ENCODE measurements at places on chromosomes 12 and 14.

DNA sequence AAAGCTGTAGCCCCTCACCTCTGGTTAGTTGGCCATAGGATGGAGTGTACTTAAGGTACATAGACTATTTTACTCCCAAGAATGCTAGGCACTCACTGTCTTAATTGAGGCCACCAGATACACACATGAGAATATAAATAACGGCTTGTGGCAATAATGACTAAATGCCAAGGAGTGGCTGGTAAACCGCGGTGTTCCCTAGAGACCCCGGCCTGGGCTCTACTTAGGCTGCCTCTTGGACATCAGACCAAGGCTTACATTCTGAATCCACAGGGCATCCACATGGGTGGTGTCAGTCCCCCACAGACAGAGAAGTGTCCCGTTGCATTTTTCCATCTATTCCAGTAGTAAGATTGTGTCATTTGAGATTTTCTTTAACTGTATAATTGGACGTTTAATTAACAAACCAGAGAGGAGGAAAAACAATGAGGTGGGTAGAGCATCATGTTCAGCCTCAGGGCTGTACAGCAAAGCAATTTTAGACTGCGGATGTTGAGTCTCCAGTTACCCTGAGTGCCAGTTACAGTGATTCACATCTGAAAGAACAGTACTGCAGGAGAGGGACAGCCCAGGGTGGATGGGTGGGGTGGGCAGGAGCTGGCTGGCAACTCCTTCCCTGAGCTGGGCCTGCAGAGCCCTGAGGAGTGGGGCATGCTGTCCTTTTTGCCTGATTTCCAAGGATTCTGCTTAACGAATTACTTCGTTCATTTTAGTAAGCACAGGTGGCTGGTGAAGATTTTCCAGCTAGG lies 20.5 kb downstream of the CKB start:
- no peak for DNase-seq

GRCh38 chr12:110012137-110012536 lies 12.9 kb downstream of the ANKRD13A start:
- peak; percentile 25 for DNase-seq

DNA sequence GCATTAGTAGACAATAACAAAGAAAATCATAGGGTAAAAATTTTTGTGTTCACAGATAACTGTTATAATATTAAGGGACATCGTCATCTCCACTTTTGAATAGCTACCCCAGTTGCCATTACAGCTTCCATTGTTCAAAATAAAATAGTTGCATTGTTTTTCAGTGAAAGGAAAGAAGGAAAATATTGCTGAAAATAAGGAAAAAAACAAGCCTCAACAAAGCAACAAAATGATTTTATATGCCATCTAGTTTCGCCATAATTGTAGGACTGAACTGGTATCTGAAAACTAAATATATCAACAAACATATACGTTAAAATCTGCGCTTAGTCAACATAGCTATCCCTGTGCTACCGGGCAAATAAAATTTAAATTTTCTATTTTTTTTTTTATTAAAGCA lies 3.3 kb downstream of the CDK17 start:
- DNase-seq: no peak

GRCh38 chr14:101501341-101501740 lies 60.0 kb upstream of the DIO3 start:
- DNase-seq: no peak

GRCh38 chr14:54813081-54813480 lies 89.5 kb downstream of the GCH1 start:
- no peak for DNase-seq

- DNase-seq: peak; percentile 68
These were observed 325 bp upstream of the CLIP1 start for GRCh38 chr12:122422730-122423257.

GRCh38 chr14:84323450-84323849 lies 1206.5 kb upstream of the FLRT2 start:
- DNase-seq: no peak

- DNase-seq: no peak
These were observed 3.9 kb downstream of the SLCO1A2 start for GRCh38 chr12:21330682-21331253.

DNA sequence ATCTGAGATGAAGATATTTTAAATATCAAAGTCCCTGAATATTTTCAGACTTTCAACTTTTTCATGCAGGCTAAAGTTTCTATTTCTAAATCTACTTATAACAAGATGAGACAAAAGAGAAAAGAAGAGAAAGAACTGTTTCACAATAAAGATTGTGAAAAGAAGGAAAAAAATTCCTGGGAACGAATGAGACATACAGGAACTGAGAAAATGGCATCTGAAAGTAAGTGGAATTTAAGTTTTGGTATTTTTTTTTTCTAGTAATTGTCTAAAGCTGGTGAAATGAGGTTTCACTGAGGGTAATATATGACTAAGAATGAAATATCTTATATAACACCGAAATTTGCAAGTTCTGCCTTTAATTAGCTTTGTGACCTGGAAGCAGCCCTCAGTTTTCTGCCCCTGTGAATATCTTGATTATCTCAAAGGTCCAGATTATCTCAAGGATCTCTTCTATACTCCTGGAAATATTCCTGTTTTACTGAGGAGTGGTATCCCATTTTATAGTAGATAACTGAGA lies 55.7 kb upstream of the PRPF39 start:
- DNase-seq: no peak

DNA sequence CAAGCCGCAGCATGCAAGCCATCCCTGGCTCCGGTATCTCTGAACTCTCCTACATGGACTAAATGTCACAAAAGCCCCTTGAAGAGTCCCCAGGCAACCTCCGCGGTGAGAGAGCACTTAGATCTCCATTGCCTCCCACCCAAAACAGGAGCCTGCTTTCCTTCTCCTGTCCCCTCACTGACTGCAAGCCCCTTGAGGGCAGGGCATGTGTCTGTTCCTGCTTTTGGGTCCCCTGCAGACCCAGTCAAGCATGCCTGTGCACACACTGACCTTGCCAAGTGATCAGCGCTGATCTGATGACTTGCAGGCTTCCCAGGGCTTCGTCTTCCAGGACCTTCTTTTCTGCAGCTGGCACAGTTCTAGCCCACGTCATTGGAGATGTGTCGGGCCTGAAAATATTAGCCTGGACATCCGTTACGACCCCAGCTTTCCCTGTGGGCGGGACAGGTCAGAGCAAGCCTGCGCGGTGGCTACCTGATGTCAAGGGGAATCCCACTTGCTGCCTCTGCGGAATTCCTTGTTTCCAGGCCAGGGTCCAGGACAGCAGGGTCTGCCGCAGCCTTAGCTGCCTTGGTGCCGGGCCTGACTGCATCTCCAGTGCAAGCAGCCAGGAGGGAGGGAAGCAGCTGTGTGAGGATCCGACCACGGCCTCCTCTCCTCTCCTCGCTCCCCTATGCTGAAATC lies 92.5 kb downstream of the FBXL14 start:
- no peak for DNase-seq

DNA sequence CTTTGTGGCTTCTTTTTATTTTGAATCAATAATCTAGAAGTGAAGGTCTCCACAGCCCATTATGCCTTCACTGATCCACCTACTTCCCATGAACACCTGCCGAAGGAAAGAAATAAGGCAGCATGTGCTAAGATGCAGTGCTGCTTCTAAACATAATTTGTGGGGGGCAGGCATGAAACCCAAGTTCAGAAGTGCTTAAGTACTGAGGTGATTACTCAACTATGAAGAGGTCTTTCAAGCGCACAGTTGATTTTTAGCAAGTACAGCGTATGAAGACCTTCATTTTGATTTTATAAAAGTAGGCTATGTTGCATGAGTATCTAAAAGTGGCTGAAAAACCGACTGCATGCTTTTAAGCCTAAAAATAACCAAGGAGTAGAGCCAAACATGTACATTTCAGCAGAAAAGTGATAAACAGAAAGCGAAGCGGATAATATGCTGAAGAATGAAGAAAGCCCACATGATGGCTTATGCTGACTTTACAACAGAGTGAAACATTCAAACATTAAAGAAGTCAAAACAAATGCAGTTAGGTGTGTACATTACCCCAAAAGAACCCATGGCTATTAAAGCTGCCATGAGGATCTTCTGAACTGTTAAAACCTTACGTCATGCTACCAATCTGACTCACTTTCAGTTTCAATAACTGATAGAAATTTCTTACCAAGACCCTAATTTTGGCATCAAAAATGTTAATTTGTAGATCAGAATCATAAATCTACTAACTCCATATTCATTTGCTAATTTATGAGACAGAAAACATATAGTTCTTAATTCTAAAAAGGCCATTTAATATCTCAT lies 29.3 kb downstream of the KICS2 start:
- DNase-seq: no peak

DNA sequence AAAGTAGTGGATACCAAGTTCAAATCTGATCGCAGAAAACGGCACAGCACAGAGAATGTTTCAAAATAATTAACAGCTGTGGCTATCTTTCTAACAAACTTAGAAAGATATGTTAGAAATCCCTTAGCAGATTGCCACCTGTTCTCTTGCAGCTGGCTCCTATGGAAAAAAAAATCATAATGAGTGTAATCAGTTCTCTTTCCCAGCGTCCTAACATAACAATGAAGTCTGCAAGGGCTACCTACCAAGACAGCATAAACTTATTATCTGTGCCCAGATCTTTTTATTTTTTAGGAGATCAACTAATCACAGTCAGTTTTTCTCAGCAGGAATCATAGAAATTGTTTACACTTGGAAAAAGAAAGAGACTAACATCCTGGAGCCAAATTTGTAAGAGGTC lies 358.6 kb upstream of the FOXG1 start:
- DNase-seq: no peak

DNA sequence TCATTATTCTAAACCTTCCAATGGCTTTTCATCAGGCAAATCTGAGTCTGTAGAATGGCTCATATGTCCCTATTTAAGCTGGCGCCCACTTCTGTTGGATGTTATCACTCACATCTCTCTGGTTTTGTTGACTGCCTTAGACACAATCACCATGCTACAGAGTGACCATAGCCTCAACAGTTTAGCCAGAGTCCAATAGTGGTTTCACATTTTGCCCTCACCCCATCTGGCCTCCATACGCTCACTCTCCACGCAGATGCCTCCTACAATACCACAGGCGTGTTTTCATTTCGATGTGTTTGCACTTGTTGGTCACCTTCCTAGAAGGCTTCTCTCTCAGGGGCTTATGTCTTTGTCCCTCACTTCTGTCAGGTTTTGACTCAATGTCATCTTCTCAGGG lies 3.4 kb downstream of the KLRB1 start:
- peak; percentile 0 for DNase-seq

GRCh38 chr12:101648195-101648594 lies 49.2 kb upstream of the CHPT1 start:
- no peak for DNase-seq

GRCh38 chr12:124756760-124757159 lies 106.9 kb downstream of the SCARB1 start:
- DNase-seq: no peak

GRCh38 chr14:64708148-64709004 lies 4.2 kb downstream of the PLEKHG3 start:
- DNase-seq: no peak

- no peak for DNase-seq
These were observed 80.5 kb downstream of the BCL11B start for GRCh38 chr14:99191395-99192027.

GRCh38 chr12:62537551-62537950 lies 70.9 kb downstream of the MON2 start:
- peak; percentile 84 for DNase-seq

- DNase-seq: no peak
These were observed 1137.1 kb downstream of the FSCB start for GRCh38 chr14:43369710-43370564.

GRCh38 chr14:35898217-35898775 lies 72.2 kb downstream of the BRMS1L start:
- DNase-seq: no peak

DNA sequence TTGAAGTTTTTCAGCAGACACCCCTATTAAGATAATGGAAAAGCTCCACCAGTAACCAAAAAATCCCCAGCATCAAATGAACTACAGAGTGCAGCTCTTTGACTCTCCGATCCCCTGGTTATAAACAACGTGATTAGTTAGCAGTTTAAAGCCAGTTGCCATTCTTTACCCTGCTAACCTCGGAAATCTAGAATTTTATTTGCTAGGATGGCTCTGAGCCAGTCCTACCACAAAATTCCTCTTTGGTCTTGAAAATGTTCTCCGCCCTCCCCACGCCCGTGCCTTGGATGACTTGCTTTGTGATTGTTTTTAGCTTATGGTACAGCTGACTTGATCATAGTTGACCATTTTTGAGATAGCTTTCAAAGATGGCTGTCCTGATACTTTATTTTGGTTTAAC lies 1.2 kb downstream of the KLHDC2 start:
- DNase-seq: peak; percentile 84

DNA sequence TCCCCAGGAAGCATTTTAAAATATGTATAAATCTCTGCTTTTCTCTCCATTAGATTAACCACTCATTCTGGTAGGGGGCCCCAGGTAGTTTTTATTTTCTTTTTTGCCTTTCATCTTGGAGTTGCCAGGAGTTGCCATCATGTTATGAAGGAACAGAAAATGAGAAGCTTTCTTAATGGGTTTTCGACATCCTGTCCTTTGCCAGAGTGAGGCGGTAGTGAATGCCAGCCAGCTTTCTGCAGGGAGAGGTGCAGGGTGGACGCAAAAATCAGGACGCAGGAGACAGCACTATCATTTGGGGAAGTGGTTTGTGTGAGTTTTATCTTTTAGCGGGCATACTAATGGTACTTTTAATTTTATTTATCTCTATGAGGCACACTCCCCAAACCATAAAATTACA lies 1.7 kb downstream of the RASSF8 start:
- peak; percentile 56 for DNase-seq

DNA sequence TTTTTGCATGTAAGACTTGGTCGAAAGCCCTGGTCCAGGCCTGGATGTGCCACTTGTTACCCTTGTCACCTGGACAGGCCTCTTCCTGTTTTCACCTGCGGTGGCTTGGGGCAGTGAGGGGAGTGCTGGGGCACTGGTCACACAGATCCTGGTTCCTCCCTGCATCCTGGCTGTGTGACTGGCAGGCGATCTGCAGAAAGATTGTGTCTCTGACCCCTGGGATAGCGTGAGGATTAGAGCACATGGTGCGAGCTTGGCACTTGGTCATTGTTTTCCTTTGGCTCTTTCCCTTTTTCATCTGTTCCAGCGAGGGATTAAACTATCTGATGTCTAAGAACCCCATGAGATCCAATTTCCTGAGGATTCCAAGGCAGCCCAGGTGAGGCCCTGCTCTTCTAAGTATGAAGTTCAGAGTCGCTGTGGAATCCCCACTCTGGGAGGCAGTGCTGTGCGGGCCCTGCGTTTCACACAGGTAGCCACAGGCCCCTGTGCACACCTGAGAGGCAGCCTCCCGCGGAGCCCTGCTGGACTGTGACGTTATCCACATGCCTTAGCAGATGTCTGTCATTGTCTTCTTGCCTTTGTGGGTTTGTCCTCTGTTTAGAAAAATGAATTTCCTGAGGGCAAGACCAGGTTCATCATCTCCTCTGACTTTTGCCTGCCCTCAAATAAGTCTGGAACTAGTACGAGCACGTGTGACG lies 288.4 kb downstream of the CACNA1C start:
- DNase-seq: peak; percentile 41

GRCh38 chr14:20427231-20428009 lies 8.5 kb downstream of the KLHL33 start:
- peak; percentile 69 for DNase-seq

DNA sequence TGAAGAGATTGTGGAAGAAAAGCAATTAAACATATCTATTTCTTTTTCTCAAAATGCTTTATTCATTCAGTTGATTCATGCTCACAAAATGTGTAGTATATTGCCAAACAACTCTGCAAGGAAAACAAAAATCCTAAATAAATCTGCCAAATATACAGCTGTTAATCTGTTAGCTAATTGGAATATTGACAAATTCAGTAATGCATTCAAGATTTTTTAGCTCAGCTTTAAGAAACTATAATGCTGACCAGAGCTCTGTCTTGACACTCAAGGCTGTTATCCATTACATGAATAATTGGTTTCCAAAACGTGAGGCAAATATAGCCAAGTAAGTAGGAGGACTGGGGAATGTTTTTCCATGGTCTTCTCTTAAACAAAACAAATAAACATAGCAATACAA lies 146.8 kb downstream of the TMTC2 start:
- DNase-seq: no peak
